ENCODE measurements at places on chromosomes 11 and 22.

GRCh38 chr11:100777736-100778135, 90.6 kb downstream of the ARHGAP42 start:
- DNase-seq = no peak

DNA sequence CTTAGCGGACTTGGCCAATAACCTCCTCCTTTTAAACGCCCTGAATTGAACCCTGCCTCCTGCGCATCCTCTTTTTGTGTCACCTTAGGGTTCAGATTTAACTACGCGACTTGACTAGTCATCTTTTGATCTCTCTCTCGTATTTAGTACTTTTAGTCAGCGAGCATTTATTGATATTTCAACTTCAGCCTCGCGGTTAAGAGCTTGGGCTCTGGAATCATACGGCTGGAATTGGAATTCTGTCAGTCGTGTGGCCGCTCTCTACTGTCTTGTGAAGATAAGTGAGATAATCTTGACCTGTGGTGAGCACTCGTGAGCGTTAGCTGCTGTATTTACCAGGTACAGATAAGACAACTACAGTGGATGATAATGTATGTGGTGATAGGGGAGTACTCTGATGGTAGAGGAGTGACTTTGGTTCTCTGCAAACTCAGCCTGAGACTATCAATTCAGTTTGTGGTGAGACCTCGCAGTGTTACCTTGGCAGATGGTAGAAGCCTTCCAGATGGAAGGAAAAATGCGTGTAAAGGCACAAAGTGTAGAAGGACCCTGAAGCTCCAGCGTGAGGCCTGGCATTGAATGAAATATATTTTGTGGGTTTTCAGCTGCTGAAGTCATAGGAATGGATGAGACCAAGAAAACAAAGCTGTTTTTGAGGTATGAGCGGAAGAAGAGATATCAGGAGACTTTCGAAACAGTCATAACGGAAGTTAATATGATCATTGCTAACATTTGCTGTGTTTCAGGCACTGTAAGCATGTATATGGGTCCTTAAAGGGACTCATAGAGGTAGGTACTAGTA, 682 bp downstream of the ATM start:
- peak; percentile 77 for DNase-seq

- peak; percentile 67 for DNase-seq
These were observed 1.1 kb upstream of the SLC35F2 start for GRCh38 chr11:107859459-107860239.

DNA sequence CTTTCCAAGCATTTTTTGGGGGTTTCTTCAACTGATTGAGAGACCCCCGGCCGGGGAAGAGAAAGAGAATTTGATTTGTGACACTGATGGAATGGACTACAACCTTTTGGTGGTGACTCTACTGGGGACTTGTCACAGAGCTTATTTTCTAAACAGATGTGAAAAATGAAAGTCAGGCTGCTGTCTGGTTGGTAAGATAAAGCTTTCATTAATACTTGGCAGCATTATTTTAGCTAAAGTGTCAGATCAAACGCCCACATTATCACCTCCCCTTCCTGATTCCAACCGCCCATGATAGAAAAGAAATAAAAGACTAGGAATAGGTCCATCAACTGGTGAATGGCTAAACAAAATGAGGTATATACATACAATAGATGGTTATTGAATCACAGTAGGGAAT, 45.6 kb upstream of the EHF start:
- no peak for DNase-seq

DNA sequence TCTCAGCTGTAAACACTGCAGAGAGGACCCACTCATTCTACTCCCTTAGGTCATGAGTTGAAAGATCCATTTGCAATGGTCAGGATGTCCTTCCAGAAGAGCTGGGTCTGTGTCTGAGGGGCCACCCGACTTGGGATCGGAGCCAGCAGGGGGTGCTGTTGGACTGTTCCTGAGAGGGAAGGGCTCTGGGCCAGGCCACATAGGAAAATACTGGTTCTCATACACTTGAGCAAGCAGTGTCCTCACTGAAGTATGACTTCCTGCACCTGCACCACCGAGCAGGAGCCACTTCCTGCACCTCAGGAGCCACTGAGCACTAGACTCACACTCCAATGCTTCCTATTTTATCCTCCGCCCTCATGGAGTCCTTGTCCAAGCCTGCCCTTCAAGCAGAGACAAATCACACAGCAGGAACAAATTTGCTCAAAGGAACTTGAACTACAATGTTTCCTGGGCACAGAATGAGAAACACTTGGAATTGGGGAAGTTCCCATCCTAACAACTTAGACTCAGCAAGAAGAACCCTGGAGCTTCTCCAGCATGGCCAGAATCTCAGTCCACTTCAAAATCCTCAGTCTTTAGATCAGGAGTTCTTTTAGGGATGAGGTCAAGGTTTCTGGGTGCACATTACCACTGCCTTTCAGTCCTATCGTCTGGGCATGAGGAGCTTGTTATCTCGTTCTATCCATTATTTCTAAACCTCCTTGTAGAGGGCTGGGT, 36.6 kb upstream of the VPREB1 start:
- DNase-seq = peak; percentile 94

DNA sequence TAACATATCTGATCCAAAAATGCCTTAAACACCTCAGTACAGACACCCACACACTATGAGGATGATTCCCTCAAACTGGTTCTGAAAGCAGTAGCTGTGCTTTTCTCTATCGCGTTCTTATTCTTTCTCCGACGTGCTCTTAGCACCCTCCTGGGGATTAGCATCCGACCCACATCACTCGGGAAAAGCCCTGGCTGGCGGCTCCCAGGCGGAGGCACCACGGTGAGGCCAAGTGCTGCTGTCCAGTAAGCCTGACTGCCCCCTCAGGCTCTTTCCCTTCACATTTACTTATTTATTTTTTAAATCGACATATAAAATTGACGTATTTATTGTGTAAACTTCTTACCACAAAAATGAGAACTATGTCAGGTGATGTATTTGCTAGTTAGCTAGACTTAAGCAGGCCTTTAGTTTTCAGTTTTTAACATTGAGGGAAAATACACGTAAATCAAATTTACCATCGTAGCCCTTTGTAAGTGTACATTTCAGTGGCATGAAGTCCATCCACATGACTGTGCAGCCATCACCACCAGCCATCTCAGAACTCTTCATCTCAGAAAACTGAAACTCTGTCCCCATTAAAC, 19.2 kb downstream of the TBX1 start:
- DNase-seq = no peak

- DNase-seq = no peak
These were observed 55.2 kb upstream of the WNT7B start for GRCh38 chr22:46031965-46032851.

- no peak for DNase-seq
These were observed 115.1 kb downstream of the MPPED1 start for GRCh38 chr22:43526946-43527345.

DNA sequence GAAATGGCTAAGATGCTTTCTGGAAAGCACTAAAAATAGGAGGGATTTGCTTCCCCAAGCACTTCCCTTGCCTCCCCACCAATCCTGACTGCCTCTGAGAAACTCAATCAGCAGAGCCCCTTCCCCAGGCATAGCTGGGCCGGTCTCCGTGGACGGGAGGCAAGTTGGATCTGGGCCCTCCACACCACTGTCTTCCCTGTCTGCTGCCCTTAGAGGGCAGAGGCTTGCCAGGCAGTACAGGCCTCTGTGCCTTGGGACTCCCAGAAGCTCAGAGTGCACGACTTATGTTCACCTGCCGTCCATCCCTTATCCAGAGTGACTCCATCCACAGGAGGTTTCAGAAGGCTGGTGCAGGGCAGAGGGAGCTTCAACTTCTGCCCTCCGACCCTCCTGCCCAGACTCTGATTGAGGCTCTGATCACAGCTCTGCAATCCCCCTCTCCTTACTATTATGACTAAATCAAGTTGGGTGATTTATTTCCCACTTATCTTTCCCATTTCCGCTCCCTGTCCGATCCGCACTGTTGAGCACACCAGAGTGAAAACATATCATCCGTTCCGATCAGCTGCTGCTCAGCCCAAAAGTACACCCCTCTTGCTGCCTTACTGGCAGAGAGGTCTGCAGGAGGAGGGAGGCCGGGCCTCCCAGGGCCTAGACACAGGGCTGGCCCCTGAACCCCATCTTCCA, 71.8 kb downstream of the DSCAML1 start:
- no peak for DNase-seq
